Neuronal stem cell (in vitro differentiated cells): ENCODE measurements at places on chromosomes 11 and 22.

DNA sequence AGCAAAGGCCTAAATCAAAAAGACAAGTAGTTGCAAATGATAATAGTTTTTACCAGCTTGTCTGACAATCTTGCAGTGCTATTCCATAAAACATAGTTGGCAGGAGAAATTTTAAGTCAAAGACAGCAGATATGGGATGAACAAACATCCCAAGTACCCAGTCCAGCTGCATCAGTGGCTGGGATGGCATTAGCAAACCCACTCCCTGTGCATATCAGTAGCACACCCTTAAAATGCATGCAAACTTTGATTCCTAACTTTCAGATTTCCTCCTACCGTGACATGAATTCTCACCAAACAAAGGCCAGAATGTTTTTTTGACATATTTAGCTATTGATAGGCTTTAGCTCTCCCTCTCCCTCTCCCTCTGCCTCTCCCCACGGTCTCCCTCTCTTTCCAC, 27.8 kb upstream of the CCDC86 start:
- DNase-seq, result no peak

DNA sequence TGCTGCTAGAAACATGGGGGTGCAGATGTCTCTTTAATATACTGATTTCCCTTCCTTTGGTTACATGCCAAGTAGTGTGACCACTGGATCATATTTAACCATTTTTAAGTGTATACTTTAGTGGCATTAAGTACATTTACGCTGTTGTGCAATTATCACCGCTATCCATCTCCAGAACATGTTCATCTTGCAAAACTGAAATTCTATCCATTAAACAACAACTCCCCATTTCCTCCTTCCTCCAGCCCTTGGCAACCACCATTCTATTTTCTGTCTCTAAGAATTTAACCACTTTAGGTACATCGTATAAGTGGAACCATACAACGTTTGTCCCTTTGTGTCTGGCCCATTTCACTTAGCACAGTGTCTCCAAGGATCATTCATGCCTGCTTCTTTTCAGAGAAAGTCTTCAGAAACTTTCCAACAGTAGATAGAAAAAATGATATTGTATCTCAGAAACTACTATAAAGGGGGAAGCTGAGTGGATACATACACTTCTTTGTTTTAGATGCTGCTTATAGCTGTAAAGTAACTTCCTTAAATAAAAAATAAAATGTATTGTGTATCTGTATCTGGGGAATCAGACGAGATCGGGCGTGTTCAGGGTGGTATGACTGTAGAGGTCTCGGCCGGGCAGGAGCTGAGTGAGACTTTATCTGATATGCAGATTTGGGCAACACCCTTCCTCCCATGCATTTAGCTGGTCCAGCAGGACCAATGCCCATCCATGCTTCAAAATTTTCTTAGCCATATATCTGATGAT, 44.6 kb upstream of the ZBED5 start:
- no peak for DNase-seq

- DNase-seq, result no peak
Measured at GRCh38 chr11:45262900-45263299, 23.2 kb downstream of the SYT13 start.

GRCh38 chr11:45386972-45387371, 100.8 kb upstream of the SYT13 start:
- DNase-seq, result no peak

DNA sequence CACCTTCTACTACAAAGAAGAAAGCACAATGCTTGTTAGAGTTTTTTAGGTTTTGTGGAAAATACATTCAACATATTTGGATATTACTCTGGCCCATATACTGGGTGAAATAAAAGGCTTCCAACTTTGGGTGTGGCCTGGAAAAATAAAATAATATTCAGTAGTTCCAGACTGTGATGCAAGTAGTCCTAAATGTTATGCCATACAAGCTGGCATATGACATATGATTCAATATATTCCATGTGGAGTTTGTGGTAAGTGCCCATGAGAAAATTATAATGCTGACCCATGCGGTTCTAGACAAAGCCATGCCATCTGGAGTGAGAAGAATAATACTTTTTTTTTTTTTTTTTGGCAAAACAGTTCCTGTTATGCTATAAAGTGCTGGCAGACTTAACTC, 683.3 kb downstream of the LUZP2 start:
- DNase-seq, result no peak

DNA sequence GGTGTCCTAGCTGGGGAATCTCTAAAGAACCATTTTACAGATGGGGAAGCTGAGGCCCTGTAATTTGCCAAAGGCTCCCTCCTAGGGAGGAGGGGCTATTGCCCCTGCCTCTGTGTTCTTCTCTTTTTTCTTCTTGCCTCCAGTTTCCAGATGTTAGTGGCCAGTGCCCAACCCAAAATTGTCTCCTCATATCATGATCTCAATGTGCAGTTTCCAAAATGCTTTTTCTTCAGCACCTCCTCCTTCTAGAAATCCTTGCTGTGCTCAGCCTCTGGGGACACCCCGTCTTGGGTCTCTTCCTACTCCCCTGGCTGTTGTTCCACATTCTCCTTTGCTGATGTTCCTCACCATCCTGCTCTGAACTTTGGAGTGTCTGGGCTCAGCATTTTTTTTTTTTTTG, 9.5 kb upstream of the CHRM1 start:
- no peak for DNase-seq

GRCh38 chr11:66001942-66002647, at the start of the genes BANF1 and EIF1AD:
TSS of gene BANF1 (plus strand) at chr11:66002503. CDS start at chr11:66003251, 748 bp downstream.
TSS of gene EIF1AD (minus strand) at chr11:66002157. CDS start at chr11:66000389, 1,768 bp downstream.
- DNase-seq, result peak; percentile 98

GRCh38 chr11:48094643-48095339, 114.4 kb downstream of the PTPRJ start:
- no peak for DNase-seq

GRCh38 chr11:1077033-1077416, 2.4 kb downstream of the MUC2 start:
- no peak for DNase-seq

- DNase-seq, result no peak
Measured at GRCh38 chr11:61851113-61851899, 23.2 kb downstream of the FADS2 start.

DNA sequence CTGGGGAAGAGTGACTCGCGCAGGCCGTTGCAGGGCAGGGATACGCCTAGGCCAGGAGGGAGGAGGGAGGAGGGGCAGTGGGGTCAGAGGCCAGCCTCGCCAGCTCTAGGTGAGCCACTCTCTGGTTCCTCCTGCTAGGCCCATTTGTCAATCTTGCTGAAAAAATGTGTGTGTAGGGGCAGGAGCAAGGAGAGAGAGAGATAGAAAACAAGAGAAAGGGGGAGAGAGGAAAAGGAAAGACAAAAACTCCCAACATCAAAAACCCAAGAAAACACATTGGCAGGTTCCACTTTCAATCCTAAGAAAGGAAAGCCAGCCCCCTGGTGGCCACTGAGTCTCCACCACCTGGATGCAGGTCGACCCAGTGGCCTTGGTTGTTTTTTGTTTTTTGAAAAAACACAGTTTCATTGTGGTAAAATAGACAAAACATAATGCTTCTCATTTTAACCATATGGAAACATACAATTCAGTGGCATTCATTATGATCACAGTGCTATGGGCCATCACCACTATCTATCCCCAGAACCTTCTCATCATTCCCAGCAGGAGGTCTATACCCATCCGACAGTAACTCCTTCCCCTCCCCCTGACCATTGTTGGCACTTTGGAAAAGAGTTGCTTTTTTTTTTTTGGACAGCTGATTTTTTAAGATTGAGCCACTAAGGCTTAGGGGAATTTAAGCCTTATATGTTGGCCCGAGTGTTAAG, 10.9 kb downstream of the OMP start:
- peak; percentile 31 for DNase-seq

DNA sequence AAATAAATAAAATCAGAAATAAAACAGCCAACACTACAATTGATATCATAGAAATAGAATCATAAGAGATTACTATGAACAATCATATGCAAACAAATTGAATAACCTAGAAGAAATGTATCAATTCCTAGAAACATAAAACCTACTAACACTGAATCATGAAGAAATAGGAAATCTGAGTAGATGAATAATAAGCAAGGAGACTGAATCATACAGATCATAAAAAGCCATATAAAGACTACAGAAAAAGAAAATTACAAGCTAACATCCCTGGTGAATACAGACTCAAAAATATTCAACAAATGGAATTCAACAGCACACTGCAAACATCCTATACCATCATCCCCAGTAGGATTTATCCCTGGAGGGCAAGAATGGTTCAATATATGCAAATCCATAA, 135.6 kb downstream of the SBF2 start:
- no peak for DNase-seq

DNA sequence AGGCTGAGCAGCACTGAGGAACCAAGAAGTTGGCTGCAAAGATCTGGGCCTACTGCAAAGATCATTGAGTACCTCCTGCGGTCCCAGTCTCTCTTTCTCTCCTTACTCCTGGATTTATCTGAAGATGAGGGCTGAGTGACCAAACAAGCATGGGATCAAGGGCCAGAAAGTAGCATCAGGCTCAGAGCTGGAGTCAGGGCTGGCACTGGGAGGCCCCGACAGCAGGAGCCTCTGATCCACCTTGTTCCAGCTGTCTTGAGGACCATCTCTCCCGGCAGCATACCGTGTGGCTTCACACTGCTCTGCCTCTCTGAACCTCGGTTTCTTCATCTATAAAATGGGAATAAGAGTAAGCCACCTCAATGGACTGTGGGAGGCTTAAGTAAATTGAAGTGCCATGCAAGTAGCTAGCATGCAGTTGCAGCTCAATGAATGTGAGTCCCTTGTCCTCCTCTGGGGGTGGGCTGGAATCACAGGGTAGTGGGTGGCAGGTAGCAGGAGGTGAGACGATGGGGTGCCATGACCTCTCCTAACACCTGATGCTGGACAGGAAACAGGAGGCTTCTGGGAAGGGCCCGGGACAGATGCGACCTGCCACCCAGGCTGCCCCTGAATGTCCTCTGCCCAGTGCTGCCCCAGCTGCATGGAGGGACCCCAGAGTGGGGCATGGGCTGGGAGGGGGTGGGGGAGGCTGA, 52.5 kb upstream of the PRDM11 start:
- DNase-seq, result no peak

- no peak for DNase-seq
Measured at GRCh38 chr11:107397357-107397756, 60.3 kb downstream of the CWF19L2 start.

- peak; percentile 8 for DNase-seq
Measured at GRCh38 chr22:29801153-29801552, 34.0 kb downstream of the UQCR10 start.
